ENCODE measurements at places on chromosomes 5 and 9.

DNA sequence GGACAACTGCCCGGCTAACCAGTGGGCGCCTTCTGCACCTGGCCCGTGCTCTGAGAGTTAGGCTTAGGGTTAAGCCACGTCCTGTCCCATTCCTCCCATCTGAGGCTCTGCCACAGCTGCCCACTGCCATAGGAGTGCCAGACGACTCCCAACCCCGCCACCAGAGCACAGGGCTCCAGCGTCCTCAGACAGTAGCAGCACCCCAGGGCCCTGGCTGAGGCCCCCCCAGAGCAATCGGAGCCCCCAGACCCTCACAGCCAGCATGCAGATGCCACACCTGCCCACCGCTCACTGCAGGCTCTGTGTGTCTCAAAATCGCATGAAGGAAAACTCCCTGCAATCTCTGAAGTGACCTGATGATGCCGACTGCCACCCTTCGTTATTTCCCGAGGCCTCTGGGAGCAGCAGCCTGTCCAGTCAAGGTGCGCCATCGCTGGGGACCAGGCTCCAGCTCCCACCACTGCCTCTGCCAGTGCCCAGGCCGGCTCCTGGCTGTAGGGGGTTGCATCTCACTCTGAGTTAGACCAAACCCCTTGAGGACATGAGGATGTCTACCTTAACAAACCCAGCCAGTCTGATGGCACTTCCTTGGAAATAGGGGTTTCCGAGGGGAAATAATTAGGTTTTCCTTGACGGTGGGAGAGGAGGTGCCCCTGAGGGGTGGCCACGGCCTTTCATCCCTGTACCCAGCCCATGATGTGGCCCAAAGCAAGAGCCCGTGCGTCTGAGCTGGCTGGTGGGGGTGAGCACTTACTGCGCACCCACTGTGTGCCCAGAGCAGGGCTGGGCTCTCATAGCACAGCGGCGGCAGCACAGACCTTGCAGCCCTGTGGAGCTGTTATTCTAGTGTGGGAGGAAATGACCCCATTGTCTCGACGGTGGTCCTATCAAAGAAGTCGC lies 58.0 kb upstream of the RNF130 start:
- DNase-seq = no peak

- no peak for DNase-seq
Measured at GRCh38 chr5:38420691-38421390, 135.6 kb downstream of the LIFR start.

DNA sequence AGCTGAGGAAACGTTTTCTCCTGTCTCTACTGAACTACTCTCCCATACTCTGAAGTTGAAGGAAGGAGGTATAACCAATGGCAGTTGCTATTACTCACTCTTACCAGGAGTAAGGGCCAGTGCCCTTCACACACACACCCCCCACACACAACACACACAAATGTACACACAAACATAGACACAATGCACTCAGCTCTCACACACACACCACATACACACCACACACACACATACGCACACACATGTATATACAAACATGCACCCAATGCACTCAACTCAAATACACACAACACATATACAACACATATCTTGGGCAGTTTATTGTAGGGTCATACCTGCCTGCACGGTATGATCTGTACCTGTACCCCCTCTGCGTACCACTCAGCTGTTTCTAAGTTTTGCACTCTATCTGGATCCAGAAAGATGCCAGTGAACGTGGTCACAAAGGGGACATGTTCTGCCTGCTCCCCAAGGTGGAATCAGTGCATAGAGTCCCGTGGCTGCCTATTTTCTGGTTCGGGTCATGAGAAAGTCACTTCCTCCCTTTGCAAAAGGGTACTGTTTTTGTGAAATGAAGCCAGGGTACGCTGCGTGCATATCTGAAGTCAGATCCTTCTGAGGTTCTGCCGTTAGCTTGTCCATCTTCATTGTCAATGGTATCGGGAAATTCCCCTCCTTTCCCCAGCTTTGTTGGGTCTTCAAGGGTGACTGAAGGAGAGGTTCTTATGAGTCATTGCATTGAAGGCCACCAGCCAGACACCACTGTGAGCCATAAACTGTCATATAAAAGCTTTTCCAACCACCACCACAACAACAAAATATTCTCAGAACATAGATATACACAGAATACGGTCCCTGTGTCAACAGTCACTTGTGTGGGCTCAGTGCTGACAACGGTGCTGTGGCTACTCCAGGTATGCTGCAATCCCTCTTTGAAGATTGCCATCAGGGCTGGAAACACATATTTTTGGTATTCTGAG lies 131.9 kb downstream of the UGCG start:
- DNase-seq = no peak

DNA sequence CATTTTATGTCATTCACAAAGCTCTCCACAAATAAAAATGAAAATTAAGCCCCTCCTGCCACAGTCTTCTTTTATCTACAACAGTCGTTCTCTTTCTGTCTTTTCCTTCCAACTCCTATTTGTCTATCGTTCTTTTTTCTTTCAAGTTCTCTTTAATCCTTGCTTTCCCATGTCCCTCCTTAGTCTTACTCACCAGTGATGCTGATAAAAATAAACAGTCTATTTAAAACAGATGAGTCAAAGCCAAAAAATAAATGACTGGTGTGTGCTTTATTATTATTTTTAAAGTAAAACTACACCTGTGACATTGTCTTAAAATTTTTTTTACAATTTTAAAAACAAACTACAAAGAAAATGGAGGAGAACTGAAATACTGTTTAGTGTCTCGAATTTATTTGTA lies 137.1 kb upstream of the TMEM161B start:
- no peak for DNase-seq
